ENCODE measurements at places on chromosomes 1 and 21.
A peak's percentile ranks its signal among the peaks of the same experiment; 100 is the strongest.

DNA sequence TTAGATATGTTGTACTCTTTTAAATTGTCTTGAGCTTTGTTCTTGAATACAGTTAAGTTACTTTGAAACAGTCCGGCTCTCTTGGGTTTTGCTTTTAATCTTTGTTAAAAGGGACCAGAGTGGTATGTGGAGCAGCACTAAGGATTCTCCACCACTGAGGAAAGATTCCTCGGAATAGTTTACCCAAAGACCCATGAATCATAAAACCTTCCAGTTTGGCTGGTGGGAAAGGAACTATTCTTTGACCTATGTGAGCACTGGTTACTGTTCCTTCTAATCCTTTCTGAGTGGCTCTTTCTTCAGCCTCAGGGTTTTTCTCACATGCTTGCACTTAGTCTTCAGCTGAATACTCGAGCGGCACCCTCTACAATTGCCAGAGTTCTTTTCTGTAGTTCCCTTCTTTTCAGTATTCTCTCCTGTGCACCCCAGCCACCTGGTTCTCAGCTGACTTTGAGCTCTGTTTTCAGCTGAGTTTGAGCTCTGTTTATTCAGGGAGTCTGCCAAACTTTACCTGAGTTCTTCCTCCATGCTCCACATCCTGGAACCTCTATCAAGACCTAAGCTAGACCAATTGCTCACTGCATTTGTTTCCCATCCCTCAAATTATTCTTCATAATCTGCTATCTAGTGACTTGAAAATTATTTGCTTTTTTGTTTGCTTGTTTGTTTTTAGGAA is 253.8 kb upstream of the PLXNA2 start:
- DNase-seq = no peak

DNA sequence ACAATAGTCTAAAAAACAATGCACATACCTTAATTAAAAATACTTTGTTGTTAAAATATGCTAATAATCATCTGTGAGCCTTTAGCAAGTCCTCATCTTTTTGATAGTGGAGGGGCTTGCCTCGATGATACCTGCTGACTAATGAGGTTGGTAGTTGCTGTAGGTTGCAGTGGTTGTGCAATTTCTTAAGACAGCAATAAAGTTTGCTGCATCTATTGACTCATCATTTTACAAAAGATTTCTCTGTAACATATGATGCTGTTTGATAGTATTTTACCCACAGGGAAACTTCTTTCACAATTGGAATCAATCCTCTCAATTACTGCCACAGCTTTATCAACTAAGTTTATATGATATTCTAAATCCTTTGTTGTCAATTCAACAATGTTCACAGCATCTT is 7.6 kb downstream of the C1orf87 start:
- DNase-seq = no peak

GRCh38 chr1:162632217-162632666 is at the start of gene DDR2:
Gene DDR2, plus strand, starts transcription at chr1:162632464. Its CDS starts 86,600 bp downstream, at chr1:162719064.
- no peak for DNase-seq

DNA sequence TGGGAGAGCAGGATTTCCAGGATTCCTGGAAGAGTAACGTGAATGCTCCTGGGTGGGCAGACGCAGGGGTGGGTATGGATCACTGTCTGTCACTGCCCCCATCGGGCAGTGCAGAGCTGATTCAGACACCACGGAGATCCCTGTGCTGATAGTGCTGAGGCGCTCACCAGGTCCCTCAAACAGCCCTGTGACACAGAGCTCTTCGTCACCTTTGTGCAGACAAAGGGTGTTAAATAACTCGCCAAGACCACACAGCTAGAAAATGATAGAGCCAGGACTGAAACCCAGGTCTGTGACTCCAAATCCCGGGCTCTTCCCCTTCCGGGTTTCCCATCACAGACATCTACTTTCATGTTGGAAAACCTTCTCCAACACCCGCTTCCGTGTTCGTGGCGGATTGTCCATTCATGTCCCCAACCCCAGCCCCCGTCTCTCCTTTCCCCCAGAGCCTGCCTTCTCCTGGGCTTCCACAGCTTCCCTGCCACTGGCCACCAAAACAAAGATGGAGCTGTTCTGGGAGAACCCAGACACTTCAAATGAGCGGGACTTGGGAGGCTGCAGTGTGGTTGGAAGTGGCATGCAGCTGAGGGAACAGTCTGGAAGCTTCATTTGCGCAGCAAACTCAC is 2.6 kb downstream of the EFHD2 start:
- DNase-seq = no peak

- DNase-seq = no peak
Measured at GRCh38 chr1:55822891-55823290, 607.7 kb upstream of the USP24 start.

- peak; percentile 55 for DNase-seq
Measured at GRCh38 chr1:39539252-39539790, 37.3 kb downstream of the PABPC4 start.

DNA sequence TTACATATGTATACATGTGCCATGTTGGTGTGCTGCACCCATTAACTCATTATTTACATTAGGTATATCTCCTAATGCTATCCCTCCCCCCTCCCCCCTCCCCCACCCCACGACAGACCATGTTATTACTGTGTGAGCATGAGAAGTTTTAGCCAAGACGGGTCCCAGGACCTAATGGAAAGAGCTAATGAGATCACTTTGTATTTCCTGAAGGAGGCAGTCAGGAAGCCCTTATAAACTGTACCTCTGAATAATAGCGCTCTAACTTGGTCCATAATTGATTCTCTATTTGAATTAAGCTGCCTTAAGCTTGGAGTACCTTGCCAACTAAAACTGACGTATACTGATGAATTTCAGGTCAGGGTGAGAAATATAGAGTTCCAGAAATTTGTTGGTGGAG is 4.1 kb upstream of the NEGR1 start:
- DNase-seq = no peak

GRCh38 chr1:41282679-41283317 is 40.7 kb upstream of the SCMH1 start:
- peak; percentile 38 for DNase-seq

GRCh38 chr1:210746024-210746731 is 387.8 kb downstream of the KCNH1 start:
- DNase-seq = no peak

DNA sequence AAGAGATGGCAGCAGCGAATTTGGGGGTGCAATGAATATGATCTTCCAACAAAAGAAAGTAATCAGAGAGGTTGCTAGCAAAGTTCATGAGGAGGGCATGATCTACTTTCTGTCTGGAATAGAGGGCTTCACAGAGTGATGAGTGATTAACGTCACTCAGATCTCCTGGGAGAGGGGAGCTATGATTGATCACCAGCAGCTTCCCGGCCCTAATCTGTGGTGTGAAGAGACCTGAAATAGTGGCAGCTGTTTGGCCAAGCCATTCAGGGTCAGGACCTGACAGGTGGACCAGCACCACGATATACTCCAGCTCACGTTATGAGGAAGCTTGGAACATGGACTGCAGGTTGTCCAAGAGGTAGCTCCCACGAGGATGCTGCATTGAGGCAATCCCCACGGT is 19.9 kb upstream of the TMEM183A start:
- no peak for DNase-seq

DNA sequence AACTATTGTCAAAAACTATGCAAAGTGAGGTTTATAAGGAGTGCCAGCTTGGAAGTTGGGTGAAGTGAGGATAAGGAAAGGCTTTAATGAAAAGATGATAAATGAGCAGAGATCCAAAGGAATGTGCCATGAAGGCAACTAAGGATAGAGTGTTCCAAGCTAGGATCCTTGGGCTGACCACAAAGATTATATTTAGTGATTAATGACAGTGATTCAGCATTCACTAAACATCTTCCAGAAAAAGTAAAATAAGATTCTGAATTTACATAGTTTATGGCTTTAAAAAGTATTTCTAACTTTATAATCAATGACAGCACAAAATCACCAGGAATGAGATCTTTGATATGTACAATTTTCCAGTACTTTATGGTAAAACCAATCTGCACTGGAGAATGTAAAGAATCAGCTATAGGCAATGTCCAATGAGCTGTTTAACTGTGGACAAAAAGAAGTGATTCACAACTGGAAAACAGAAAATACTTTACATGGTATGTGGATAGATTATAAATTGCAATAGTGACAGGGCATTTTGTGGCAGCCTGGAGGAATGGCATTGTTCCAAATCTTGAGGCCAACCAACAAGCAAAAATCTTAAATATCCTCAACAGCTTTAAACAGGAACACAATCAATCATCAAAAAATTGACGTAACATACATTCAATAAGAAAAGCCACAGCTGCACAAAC is 91.2 kb upstream of the KCTD3 start:
- DNase-seq = no peak
